Astrocyte (in vitro differentiated cells and primary cell): ENCODE measurements at places on chromosomes 7 and 10.

DNA sequence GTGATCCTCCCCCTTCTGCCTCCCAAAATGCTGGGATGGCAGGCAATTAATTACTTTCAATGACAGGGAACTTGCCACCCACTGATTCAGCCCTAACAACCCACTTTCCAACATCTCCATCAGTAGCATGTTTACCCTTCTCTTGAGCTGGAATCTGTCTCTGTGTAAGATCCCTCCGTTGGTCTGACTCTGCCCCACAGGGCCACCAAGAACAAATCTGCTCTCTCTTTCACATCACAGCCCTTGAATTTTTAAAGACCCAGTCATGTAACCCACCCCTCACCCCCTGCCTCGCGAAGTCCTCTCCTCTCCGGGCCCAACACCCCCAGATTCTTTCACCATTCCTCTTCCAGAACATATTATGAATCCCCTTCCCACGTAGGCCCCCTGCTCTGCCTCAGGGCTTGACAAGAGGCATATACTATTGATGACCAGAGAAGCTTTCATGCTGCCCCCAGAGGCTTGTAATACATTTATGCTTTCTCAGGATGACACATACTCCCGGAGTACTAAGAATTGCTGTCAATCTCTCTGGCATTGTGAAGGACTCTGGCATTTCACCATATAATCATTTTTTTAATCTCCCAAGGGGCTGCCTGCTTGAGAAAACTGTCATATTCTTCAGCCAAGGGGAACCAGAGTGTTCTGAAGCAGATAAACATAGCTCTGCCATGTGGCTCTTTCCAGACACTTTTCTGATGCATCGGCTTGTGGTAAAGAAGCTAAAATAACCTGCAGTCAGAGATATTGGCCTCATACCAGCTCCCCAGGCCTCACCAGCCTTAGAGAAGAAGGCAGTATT, 179.2 kb upstream of the AUTS2 start:
- peak; percentile 46 for DNase-seq

GRCh38 chr10:43706166-43706565, 57.5 kb upstream of the ZNF32 start:
- DNase-seq: no peak

GRCh38 chr10:101829561-101830315, 11.5 kb upstream of the OGA start:
- DNase-seq: no peak

DNA sequence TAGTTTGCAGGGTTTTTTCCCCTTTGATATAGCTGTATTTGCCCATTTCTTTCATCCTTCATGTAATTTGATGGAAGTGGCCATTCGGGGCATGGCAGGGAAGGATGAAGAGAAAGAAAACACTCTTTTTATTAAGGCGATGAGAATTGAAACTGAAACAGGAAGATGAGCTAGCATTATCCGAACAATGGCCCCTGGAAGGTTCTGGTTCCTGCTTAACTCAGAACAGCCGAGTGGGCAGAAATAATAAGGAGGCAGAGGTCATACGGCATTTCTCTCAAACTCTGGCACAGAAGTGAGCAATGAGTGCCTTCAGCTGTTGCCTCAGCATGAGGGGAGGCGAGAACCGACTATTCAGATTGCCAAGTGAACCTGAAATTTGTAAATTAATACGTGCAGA, 113.2 kb upstream of the MYO3A start:
- no peak for DNase-seq

DNA sequence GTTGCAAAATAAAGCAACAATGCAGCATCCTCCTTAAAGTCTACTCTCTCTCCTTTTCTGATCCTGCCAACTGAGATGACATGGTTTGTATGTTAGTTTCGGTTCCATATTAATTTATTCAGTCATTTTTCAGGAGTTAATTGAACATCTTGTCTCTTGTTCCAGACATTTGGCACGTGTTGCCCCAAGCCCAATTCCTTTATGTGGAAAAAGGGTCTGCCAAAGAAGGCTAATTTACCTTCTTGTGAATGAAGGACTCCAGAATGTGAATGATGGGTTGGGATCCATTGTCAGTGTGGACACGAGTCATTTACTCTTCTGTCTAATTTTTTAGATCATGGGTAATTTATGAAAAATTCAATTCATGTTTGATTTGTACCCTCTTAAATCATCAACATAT, 350.9 kb upstream of the LRGUK start:
- no peak for DNase-seq

DNA sequence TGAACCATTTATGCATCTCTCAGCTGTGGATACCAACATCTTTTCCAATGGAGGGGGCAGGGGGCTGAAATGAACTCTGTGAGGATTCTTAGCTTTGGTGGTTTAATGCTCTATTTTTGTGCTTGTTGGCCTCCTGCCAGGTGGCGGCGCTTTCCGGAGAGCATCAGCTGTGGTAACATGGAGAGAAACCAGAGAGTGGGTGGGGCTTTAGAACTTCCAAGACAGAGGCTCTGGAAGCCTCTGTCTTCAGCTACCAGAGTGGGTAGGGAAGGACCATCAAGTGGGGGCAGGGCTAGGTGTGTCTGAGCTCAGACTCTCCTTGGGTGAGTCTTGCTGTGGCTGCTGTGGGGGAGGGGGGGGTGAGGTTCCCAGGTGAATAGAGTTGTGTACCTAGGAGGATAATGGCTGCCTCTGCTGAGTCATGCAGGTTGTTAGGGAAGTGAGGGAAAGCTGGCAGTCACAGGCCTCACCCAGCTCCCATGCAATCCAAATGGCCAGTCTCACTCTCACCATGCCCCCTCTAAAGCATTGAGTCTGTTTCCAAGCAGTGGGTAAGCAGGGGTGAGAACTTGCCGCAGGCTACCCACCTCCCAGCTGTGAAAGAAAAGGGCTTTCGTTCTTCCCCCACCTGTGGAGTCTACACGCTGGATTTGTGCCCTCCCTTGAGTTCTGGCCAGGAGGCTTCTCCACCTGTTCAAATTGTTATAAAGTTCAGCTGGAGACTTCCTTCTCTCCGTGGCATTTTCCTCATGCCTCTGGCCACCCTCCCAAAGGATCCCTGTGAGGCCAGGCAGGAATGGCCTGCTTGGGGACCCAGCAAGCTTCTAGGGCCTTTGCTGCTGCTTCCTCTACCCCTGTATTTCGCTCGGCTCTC, 527.0 kb downstream of the NEBL start:
- DNase-seq: no peak

DNA sequence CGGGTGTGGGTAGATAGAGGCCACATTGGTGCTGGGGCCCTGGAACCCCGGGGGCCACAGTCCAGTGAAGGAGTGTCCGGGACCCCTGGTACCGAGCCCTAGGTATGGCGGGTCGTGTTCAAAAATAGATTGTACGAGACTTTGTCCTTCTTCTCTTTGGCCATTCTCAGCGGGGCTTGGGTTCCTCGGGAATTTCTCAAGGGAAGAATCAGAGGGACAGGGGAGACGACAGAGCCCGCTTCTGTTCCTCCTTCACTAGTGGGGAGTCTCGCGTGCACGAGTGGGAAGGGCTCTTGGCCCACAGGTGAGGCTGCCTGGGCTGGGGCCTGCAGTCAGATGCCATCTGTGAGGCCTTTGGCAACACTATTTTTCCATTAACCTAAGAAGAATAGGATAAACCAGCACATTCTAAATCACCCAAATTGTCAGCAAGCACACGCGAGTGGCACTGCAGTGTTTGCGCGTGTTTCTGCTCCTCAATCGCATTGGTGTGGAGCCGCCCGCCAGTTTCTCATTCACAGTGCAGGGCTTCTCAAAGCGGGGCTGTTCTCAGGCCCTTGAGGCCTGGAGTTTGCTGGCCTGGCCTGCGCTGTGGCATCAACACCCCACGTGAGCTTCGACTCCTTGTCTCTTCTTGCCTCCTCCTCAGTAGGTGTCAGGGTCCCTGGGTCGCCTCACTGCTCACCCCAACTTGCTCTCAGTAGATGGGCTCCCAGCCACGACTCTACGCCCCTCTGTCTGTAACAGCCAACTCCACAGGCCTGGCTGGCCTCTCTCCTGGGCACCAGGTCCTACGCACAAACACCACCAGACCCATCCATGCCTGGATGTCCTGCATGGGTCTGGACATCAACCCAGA, 187.6 kb upstream of the SHH start:
- DNase-seq: no peak

DNA sequence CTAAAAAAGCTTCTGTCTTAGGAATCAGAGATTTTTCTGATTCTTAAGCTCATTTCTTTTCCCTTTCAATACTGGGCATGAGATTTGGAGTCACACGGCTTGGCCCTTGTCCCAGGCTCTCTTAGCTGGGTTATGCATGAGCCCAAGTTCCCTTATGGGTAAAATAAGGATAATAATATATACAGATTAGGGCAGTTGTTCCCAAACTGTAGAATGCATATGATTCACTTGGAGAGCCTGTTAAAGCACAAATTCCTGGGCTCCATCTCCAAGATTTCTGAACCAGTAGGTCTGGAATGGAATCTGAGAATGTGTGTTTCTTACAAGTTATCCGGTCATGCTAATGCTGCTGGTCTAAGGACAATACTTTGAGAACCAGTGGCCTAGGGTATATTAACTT, 154.0 kb downstream of the REEP3 start:
- peak; percentile 53 for DNase-seq

DNA sequence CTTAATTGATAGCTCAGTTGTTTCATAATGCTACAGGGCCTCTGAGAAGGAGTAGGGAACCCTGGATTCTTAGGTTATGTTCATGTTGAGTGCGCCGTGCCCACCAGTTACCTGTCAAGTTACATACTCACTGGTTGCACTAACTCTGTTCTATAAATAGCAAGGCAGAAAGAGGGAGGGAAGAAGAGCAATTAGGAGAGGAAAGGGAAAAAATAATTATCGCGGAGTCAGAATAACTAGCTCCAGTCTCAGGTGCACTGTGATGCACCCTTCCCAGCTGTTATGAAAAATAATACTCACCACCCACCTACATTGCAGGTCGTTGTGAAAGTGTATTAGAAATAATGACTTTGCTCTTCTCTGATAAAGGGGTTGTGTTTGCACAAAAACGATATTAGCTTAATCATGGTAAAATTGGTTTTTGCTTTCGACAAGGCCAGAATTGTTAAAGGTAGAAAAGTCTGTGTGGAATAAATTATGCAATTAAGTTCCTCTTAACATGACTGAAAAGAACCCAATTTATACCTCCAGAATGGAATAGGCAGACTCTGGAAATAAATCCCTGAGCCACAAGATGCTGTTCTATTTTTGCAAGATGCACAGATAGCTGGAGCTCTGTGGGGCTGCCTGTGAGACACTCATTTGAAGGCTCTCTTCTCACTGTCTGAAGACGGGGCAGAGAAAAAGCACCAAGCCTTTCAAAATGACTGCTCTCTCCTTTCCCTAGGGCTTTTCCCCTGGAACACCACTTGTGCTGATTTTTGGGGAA, 137.6 kb upstream of the PITRM1 start:
- no peak for DNase-seq

DNA sequence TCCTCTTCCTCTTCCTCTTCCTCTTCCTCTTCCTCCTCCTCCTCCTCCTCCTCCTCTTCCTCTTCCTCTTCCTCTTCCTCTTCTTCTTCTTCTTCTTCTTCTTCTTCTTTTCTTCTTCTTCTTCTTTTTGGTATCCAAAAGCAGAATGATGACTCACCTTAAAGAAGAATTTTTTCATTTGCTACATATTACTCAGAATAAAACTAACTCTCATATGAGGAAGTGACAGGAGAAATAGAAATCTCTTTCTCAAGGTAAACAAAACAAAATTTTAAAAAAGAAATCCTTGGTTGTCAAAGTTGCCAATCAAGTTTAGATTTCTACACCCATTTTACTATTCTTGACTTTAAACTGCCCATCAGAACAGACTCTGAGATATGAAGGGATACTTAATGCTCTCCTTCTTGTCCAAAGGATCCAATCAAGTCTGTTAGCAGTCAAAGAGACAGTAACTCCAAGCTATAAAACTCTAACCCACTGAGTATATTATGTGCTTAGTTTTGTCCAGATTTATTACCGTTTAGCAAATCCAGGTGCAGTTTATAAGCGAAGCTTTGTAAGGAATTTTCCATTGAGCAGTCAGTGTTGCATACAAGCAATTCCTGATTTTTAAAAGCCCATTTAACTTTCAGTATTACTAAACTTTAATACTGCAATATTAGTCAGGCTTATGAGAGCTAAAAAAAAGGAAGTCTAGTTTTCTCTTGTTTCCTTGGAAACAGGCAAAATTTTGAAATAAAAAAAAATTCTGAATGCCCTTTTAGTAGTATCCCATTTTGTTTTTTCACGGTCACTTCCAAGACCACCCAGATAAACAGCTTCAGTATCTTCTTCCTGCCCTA, 43.1 kb upstream of the SNX13 start:
- DNase-seq: no peak

DNA sequence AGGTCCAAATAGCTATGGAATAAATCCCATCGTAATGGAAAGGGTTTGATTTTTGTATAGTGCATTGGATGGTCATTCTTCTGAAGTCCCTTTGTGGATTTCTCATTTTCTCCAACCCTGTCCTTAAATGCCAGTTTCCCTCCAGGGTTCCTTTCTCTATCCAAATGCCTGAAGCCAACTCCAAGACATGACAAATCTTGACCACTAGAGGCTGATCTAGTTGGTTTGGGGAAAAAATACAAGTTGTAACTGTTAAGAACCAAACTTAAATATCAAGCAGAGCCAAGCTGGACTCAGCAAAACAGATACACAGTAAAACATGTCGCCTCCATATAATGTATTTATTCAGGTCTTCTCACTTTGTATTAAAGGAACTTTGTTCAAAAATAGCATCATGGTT, 28.7 kb downstream of the FRMD4A start:
- DNase-seq: peak; percentile 16

DNA sequence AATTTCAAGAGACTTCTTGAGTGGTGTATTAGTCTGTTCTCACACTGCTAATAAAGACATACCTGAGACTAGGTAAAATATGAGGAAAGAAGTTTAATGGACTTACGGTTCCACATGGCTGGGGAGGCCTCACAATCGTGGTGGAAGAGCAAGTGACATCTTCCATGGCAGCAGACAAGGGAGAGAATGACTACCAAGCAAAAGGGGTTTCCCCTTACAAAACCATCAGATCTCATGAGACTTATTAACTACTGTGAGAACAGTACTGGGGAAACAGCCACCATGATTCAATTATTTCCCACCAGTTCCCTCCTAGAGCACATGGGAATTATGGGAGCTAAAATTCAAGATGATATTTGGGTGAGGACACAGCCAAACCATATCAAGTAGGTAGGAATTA, 150.5 kb downstream of the PCDH15 start:
- no peak for DNase-seq

DNA sequence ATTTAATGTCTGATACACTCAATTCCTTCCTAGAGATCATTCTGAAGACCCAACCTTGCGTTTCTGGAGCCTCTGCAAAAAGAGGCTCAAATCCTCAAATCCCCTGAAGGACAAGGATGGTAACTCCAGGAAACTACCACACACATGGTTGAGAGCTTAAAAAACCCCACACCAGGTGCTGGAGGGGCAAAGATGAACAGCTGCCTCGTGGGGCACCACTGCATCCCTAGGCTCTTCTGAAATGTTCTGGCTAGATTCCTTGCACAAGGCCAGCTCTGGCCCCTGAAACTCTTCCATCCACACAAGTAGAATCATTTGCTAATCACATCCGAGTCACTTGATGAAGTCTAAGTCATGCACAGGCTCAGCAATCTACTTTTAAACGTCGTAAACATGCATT, 286.6 kb downstream of the ELMO1 start:
- no peak for DNase-seq

- peak; percentile 29 for DNase-seq
Measured at GRCh38 chr7:101243646-101244374, 1.1 kb downstream of the FIS1 start.
